Cardiac fibroblast (primary cell): ENCODE measurements at places on chromosomes 16 and 17.

GRCh38 chr17:50637829-50638605, 3.3 kb downstream of the ABCC3 start:
- DNase-seq, result no peak

GRCh38 chr17:36485805-36486203, 677 bp upstream of the ZNHIT3 start:
- no peak for DNase-seq

DNA sequence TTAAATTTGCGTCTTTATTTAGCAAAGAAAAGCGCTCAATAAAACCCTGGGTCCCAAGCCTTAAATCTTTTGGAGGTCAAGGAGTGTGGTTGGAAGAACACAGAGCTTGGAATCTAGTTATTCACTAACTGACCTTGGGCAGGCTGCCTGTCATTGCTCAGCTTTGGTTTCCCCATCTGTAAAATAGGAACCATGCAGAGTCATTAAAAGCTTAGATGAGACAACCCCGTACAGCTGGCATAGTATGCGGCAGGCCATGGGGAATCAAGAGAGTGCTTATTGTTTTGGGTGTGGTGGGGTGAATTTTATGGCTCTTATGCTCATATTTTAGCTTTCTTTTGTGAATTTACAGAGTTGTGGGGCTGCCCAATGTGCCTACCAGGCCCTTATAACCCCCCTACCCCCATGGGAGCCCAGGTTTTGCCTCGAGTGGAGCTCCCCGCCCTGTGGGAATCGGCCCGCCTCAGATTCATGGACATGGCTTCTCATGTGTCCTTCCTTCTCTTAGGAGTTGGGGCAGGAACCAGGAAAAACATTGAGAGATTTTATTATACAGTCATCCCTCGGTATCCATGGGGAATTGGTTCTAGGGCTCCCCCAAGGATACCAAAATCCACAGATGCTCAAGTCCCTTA, 113.5 kb downstream of the CLEC16A start:
- no peak for DNase-seq

DNA sequence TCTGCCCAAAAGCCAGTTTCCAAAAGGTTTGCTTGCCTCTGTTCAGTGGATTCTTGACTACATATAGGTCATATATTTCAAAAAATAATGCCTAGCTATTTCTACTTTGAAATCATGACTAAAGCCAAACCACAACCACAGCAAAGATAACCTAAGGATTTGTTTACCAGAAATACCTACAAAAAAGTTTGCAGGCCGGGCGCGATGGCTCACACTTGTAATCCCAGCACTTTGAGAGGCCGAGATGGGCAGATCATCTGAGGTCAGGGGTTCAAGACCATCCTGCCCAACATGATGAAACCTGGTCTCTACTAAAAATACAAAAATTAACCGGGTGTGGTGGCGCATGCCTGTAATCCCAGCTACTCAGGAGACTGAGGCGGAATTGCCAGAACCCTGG, 15.2 kb downstream of the CARHSP1 start:
- DNase-seq, result no peak

GRCh38 chr16:68921637-68922036, 78.3 kb downstream of the TANGO6 start:
- peak; percentile 74 for DNase-seq

- peak; percentile 78 for DNase-seq
These were observed 52.7 kb downstream of the SREBF1 start for GRCh38 chr17:17783825-17784656.

DNA sequence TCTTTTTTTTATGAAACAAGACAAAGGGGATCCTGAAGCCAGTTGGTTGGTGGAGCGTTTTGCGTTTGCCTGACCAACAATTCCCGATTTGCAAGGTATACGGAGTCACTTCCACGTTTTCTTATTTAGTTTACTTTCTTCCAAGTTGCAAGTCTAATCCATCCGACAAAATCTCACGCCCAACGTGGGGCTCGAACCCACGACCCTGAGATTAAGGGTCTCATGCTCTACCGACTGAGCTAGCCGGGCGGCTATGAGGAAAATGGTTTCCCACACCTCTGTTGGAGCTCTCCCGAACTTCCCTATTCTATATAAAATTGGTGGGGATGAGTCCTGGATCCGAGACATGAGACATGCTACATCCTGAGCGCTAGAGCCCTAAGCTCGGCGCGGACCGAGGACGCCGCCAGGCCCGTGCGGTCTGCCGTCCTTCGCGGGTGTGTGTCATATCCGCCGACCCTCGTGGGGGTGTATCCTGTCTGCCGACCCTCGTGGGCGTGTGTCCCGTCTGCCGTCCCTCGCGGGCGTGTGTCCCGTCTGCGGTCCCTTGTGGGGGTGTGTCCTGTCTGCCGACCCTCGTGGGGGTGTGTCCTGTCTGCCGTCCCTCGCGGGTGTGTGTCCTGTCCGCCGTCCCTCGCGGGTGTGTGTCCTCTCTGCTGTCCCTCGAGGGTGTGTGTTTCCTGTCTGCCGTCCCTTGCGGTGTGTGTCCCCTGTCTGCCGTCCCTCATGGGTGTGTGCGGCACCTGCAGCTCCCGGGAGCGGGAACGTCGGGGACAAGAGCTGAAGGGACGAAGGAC, 22.6 kb downstream of the ZNF213 start:
- peak; percentile 98 for DNase-seq

- no peak for DNase-seq
These were observed 89.2 kb downstream of the MAP2K6 start for GRCh38 chr17:69503711-69504110.

DNA sequence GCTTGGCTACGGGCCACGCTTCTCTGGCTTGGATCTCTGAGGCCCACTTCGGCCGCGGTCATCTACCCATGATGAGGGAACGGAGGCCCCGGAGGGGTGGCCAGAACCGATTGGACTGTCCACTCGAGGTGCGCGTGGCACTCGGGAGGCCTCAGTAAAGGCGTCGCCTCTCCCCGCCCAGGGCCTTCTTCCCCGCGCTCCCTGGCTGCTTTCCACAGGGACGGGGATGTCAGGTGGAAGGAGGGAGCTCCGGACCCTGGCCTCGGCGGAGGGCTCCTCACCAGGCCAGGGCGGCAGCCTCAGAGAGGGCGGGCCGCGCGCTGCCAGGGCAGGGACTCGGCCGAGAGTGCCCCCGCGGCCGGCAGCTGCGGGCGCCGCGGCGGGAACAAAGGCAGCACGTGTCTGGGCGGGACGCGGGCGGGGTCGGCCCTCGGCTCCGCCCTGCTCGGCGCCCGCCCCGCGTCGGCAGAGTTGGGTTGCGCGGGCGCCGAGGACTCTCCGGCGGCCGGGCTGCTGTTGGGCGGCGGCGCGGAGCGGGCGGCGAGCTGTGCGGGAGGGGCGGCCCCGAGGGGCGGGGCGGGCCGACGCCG, 587 bp upstream of the CDK5R1 start:
- peak; percentile 58 for DNase-seq

DNA sequence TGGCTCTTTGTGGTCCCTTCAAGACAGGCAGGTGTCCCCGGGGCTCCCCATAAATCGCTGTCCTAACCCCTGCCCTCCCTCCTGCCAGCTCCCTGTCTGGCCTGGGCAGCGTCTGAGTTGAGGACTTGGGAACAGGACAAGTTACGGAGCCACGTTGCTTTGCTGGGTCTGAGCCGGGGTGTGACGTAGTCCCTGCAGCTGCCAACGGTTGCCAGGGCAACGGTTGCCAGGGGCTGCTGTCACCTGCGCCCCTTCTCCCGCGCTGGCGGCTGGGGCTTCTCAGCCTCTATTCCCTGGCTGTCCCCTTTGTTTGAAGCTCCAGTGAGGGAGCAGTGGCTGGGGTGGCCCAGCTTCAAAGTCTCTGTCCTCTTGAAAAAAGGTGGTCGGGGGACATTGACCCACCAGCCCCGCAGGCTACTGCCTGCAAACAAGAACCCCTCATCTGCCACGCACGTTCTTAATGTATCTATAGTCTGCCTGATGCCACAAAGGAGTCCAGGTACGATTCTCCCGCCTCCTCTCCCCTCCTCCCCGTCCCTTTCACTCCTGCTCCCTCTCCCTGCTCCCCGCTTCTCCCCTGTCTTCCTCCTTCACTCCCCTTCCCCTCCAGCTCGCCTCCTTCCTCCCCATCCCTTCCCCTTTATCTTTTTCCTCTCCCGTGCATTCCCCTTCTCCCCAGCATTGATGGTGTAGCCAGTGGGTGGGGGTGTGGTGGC, 10.9 kb downstream of the ADGRG1 start:
- DNase-seq, result peak; percentile 26

- no peak for DNase-seq
These were observed 16.7 kb downstream of the CCDC57 start for GRCh38 chr17:82195675-82196672.

DNA sequence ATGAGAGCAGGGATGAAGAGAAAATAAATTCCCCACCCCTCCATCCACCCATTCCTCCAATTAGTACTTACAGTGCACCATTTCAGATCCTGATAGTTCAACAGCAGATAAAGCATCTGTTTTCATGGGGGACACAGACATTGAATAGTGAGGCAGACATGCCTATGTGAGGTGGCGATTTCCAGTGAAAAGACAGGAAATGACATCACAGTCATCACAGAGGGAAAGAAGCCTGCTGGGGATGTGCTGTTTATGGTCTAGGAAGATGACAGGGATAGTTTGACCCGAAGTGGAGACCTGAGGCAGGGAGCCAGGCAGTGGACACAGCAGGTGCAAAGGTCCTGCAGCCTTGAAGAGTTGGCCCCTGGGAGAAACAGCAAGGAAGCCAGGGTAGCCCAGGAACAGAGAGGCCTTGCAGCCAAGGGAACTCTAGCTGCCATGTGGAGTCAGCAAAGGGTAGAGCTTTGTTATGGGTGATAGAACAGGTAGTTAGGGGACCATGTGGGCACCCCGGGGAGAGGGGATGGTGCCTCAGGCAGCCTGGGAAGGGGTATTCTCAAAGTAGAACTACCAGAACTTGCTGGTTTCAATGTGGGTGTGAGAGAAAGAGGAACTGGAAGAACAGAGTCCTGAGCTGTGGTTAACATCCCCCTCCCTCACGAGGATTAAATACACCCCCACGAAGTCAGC, 256.6 kb downstream of the CPPED1 start:
- DNase-seq, result no peak
